ENCODE measurements at places on chromosomes 6 and 20. TPM values are rescaled to one million over a fixed set of nuclear protein-coding genes. Genes with fewer than 3 reads are reported as not detected.

The TBXT gene
- polyA plus RNA-seq, result not detected

The BCAS1 gene
- 145 TPM for polyA plus RNA-seq

The HLA-C gene
- 133 TPM for polyA plus RNA-seq

The HRH3 gene
- polyA plus RNA-seq, result not detected

The HLA-DOA gene
- 0.62 TPM for polyA plus RNA-seq

The CNR1 gene
- 0.98 TPM for polyA plus RNA-seq

The NR2E1 gene
- polyA plus RNA-seq, result not detected

The ERVFRD-1 gene
- 0.19 TPM for polyA plus RNA-seq

The HFE gene
- 3.5 TPM for polyA plus RNA-seq

The MARCKS gene
- polyA plus RNA-seq, result 19.9 TPM

The MEP1A gene
- not detected for polyA plus RNA-seq

The HNF4A gene
- 1.3 TPM for polyA plus RNA-seq

The VGLL2 gene
- not detected for polyA plus RNA-seq

The PDYN gene
- polyA plus RNA-seq, result not detected

The PREX1 gene
- 15.7 TPM for polyA plus RNA-seq

The MLIP gene
- not detected for polyA plus RNA-seq

The RUNX2 gene
- polyA plus RNA-seq, result 2.3 TPM

Measured in stomach (tissue), 19 donors.